Muscle of arm (tissue), 14 donors: ENCODE measurements at places on chromosomes 2 and 18.

DNA sequence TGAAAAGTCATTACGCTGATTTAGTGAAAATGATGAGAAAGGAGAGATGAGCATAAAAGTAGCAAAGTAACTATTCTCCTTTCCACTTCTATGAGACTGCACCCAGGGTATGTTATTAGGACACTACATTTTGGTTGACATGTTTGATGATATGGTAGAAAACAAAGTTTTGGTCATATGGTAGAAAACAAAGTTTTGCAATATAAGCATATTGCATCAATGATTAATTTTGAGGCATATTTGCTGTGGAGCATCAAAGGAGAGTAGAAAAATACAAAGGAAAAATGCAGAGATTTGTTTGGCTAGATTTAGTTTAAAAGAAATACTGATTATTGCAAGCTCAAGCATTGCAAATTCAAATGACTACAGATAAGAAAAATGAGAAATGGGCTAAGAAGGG lies 182.1 kb downstream of the KCNH7 start:
- no peak for DNase-seq

DNA sequence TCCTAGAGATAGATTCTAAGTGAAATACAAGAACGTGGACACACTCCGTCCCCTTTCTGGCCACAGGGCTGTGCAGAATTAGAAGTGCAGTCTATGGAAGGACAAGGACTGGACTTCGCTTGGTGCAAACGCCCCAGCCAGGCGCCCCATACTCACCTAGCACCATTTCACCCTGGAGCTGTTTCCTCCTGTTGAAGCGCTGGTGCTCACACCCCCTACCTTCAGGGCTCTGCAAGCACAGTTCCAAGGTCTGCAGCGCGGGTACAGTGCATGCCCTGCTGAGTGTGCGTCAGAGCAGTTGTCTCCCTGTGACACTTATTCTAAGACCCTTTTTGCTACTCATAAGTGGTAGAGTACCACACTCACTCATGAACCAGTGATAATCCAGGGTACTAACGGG lies 3.0 kb downstream of the HPCAL1 start:
- DNase-seq: no peak

GRCh38 chr2:202278944-202279343 lies 13.4 kb downstream of the NOP58 start:
- DNase-seq: no peak

- peak; percentile 22 for DNase-seq
Measured at GRCh38 chr2:21627938-21628337, 504.2 kb downstream of the TDRD15 start.

DNA sequence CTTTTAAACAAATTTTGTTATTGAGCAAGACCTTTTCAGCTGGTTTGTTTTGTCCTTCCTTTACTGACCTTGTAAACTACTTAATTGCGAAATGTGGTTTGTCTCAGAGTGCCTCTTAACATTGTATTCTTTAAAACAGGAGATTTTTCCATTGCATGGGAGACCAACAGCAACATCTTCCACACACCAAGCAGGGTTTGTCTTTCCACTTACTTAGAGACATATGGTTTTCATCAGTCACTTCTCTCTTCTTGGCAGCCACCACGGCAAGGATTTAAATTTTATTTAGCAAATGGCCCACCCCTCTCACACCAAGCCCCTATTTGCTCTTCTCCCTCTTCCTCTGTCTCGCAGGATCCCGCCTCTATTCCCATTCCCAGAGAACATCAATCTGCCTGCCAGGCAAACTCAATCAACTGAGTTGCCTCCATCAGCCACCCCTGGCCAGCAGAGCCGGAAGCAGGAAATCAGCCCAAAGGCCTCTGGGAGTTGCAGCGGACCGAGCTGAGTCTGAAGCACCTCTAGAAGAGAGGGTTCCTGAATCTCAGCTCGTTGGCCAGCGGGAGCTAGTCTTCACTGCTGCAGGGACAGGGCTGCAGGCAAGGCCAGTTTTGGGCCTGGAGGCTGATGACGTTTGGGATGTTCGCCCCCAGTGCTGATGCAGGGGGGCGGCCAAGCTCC lies 11.3 kb upstream of the CIB4 start:
- peak; percentile 81 for DNase-seq

- DNase-seq: no peak
Measured at GRCh38 chr2:205975082-205975949, 110.7 kb downstream of the INO80D start.
